ENCODE measurements at places on chromosomes 5 and 9.

DNA sequence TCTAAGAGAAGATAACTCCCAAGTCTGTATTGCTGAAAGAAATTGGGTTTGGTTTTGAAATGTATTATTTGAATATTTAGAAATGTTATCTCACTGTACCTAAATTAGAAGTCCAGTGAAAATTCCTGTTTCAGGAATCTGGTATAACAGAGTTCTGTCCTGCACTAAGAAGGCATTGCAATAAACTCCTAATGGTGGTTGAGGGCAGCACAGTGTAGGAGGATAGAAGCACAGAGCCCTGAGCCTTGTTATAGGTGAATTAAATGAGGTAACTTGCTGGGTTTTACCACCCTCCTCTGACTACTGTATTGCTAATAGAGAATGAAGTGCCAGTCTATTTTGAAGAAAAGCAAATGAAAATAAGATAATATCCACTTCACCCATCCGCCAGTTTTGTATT lies 143.4 kb downstream of the CD180 start:
- DNase-seq = no peak

DNA sequence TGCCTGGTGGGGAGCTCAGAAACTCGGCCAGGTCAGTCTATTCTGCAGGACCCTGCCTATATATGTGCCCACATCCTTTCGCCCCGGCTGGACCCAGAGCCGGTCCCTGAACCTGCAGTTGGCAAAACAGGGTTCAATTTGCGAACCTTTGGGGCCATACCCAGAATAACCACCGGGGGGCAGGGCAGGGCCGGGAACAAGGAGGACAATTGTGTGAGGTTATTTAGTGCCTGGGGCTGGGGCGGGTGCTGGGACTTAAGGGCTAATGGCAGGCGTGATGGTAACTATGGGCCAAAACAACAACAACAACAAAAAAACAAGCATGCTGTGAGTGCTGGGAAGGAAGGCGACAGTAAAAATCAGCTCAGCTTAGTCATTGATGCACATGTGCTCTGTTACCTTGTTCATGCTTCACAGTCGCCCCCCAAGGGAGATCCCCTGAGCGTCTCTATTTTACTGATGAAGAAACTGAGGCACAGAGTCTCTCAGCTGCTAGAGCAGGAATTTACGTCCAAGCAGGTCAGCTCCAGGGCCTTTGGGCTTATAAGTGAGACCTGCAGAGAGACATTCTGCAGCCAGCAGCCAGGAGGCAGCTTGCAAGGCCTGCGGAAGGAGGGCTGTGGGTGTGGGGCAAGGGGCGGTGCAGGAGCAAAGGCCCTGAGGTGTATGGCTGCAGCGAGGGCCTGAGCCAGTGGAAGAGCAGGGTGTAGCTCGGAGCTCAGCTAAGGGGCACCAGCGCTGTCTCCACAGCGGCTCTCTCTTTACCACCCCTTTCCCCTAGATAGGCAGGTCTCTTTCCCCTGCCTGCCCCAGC lies 106.0 kb downstream of the PHF2 start:
- peak; percentile 13 for DNase-seq

DNA sequence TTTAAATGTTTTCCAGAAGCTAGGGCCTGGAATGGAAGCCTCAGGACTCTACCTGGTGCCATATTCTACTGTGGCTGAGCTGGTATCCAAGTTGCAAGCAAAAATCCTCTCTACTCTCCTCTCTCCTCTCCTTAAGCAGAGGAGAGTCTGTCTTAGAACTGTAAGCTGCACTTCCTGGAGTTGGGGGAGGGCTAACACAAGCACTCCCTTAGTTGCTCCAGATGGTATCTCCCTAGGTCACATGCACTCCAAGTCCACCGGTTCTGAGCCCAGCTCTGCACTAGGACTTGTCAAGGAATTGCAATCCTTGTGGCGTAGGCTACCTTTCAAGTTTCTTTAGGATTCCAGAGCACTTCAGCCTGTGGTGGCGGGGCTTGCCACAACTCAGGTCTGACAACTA lies 513.9 kb upstream of the RGMB start:
- no peak for DNase-seq

GRCh38 chr9:19416143-19416542 lies 7.3 kb downstream of the ACER2 start:
- no peak for DNase-seq

DNA sequence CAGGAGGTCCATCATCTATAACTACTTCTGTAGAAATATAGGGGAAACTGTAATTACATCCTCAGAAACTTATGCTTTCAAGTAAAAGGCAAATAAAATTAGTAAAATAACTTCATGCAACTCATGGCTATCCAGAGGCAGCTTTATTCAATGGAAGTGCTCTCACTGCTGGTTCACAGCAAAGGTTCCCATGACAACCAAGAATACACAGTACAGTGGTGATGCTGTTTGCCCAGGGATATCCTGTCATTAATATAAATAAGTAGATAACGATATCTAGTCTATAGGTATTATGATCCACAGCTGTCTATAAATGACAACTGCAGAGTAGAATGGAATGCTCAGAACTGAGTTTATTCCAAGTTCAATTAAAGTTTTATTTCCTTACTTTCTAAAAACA lies 390.3 kb downstream of the PDE4D start:
- DNase-seq = no peak

- DNase-seq = no peak
These were observed 105.2 kb upstream of the DHFR start for GRCh38 chr5:80759866-80760577.

- no peak for DNase-seq
These were observed 92.0 kb downstream of the SNCAIP start for GRCh38 chr5:122404018-122404417.

DNA sequence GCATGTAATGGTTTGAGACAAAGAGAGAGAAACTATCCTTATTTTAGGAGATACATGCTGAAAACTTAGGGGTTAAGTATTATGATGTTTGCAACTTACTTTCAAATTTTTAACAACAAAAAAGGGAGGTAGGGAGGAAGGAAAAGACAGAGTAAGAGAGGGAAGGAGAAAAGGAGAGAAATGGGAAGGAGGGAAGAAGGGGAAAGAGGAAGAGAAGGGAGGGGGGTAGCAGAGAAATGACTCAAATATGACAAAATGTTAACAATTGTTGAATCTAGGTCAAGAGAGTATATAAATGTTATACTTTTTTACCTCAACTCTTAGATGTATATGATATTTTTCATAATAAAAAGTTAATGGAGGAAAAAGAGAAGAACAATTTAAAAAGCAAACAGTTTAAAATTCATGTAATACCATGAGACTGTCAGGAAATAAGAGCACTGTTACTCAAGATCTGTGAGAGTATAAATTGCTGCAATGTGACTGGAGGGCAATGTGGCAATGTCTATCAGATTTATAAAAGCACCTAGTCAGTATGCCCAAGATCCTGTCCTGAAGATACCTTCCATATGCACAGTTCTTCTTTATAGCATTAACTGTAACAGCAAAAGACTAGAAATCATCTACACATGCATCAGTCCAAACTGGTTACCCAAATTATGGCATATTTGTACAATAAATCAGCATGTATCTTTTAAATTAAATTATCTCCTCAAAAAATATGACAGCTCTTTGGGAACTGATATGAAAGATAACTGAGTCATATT lies 16.3 kb downstream of the FBXW11 start:
- no peak for DNase-seq

GRCh38 chr9:137494550-137495351 lies 35.6 kb upstream of the NSMF start:
- no peak for DNase-seq

DNA sequence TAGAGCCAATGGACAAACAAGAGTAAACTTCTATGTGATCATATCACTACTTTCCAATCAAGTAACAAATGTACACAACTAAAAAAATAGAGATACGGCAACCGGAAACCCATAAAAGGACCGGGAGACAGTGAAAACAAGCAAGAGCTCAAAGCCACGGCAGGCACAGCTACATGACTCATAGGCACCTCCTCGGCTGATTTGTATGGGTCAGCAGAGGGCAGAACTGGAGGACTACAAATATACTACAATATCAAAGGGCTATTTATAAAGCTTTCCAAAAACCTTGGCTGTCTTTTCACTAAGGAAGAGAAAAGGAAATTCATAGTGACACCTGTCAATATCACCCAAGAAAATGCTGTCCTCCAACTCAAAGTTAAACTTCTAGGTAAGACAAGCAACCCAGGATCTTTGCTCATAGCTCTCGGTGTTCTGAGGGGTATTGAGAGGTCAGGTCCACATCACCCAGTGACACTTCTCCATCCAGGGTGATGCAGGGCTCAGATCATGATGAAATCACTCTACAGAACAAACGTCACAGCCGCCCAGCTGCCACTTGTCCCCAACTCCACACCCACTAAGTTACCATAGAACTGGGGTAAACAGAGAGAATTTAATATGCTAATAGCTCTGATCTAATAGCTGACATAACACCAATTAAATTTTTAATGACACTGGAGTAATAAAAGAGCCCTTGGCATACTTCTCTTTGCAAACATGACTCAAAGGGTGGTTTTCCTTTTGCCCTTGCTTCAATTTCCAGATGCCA lies 41.3 kb downstream of the PFDN1 start:
- no peak for DNase-seq

DNA sequence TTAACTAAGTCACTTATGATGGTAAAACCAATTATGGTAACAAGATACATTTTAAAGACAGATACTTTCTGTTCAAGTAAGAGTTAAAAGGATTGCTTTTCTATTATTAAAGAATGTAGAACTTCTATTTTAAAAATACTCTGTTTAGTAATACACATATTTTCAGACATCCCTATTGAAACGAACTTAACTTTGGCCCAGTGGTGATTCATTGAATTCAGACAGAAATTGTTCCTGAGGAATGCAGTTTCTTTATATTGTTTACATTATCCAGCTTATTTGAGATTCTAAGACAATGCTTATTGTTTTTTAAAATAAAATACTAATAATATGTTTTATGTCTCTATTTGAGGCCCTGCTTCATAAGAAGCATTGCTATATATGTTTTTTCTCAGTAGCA lies 816.4 kb downstream of the SEMA5A start:
- DNase-seq = no peak

DNA sequence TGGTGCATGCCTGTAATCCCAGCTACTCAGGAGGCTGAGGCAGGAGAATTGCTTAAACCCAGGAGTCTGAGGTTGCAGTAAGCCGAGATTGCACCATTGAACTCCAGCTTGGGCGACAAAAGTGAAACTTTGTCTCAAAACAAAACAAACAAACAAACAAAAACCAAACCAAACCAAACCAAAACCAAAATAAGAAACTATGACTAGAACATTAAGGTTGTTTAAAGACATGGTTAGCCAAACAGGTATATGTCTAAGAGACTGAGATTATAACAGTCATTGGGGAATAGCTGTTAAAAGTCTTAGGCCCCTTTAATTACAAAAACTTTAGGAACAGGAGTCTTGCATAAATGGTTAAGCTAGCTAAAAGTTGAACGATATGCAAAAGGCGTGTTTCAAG lies 63.6 kb downstream of the PRDM9 start:
- DNase-seq = no peak

DNA sequence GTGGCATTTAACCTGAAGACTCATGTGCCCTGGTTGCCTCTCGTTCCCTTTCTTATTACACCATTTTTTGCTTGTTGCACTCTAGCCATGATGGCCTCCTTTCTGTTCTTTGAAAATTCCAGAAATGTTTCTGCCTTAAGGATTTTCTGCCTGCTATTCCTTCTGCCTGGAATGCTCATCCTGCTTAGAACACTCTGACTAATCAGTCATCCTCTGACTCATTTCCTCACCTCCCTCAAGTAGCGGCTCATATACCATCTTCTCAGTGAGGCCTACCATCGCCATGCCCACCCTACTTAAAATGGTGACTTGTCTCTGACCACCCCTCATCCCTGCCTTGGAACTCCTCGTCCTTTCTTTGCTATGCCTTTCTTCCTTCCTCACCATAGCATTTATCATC lies 68.8 kb downstream of the KIF4B start:
- DNase-seq = no peak

- no peak for DNase-seq
These were observed 138.4 kb downstream of the DOCK8 start for GRCh38 chr9:353077-353476.

GRCh38 chr5:68999181-68999580 lies 94.6 kb upstream of the SLC30A5 start:
- DNase-seq = no peak

DNA sequence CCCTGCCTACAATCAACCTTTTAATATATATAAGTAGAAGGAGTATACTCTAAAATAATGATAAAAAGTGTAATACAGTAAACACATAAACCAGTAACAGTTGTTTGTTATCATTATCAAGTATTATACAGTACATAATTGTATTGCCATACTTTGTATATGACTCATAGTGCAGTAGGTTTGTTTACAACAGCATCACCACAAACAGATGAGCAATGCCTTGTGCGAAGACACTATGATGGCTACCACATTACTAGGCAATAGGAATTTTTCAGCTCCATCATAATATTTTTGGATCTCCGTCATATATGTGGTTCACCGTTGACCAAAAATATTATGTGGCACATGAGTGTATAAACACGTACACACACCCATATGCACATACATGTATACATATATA lies 69.7 kb upstream of the APC start:
- no peak for DNase-seq

- DNase-seq = no peak
These were observed 1057.2 kb upstream of the CDH10 start for GRCh38 chr5:25701936-25702335.

GRCh38 chr9:942805-943580 lies 33.5 kb upstream of the DMRT3 start:
- no peak for DNase-seq

GRCh38 chr5:32522429-32523143 lies 62.8 kb upstream of the SUB1 start:
- no peak for DNase-seq

DNA sequence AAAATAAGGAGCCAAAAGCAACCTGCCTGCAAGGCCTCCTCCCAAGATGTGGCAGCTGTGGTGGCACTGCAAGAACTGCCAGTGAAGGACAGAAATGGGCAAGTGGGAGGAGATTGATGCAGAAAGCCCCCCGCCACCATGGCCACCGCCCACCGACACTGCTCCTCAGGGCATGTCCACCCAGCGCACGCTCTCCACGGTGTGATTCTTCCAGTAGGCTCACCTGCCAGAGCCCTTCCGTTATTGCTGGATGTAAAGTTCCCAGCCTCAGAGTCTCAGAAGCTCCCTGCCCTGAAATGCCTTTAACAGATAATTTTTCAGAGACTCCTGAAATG lies 155.2 kb upstream of the PHYKPL start:
- no peak for DNase-seq

GRCh38 chr5:83547161-83547560 lies 75.6 kb downstream of the VCAN start:
- DNase-seq = no peak

GRCh38 chr9:135588886-135589595 lies 27.5 kb downstream of the PAEP start:
- DNase-seq = no peak

DNA sequence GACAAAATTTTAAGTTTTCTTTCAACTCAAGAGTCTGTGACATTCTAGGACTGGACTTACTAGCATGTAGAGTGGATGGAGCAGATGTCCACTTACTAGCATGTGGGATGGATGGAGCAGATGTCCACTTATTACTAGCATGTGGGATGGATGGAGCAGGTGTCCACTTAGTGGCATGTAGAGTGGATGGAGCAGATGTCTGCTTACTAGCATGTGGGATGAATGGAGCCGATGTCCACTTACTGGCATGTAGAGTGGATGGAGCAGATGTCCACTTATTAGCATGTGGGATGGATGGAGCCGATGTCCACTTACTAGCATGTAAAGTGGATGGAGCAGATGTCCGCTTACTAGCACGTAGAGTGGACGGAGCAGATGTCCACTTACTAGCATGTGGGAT lies 2.4 kb downstream of the SLC36A1 start:
- no peak for DNase-seq

- DNase-seq = no peak
These were observed 125.1 kb upstream of the PAM start for GRCh38 chr5:102629827-102630605.

GRCh38 chr5:172953776-172954675 lies 5.2 kb upstream of the RPL26L1 start:
- no peak for DNase-seq

Measured in activated CD8-positive, alpha-beta memory T cell treated with anti-CD3 and anti-CD28 coated beads for 4 hours (primary cell).